ENCODE measurements at places on chromosomes 6 and 20.

- DNase-seq: no peak
These were observed 30.4 kb downstream of the PSMB1 start for GRCh38 chr6:170522565-170523183.

GRCh38 chr20:44309763-44310663, 989 bp downstream of the FITM2 start:
- peak; percentile 71 for DNase-seq

DNA sequence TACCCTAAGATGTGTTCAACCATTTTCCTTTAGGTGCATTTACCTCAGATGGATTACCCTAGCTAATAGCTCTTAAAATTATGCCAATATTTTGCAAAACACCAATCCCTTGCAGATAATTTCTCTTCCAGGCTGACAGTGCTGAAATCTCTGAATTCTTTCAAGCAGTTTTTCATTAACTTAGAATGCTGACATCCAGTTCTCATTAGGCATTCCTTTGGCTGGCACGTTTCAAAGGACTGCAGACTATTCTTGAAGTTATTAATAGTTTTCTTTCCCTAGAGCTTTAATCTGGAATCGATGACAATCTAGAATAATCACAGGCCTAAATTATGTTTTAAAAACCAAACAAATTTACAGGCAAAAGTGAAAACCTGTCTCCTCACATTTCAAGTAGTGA, 68.3 kb downstream of the SMLR1 start:
- DNase-seq: no peak

- DNase-seq: no peak
These were observed 3.0 kb upstream of the ABCF1 start for GRCh38 chr6:30568245-30568644.

GRCh38 chr6:121520337-121521163, 85.1 kb downstream of the GJA1 start:
- DNase-seq: peak; percentile 27

DNA sequence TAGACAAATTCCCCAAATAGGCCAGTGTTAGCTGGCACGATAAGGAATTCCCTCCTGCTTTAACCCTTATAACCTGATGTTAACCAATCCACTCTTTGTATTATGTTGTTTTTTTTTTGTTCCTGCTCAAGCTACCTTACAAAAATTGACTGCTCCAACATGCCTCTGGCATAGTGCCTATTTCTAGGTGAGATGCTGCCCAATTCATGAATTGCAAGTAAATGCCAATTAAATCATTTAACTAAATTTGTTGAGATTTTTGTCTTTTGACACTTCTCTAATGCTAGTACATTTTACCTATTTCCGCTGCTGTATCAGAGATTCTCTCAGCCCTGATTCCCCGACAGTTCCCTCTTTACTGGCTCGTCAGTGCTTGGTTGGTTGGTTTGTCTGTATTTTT, 66.5 kb downstream of the HECA start:
- DNase-seq: no peak
